ENCODE measurements at places on chromosomes 16 and 17.
A peak's percentile ranks its signal among the peaks of the same experiment; 100 is the strongest.

DNA sequence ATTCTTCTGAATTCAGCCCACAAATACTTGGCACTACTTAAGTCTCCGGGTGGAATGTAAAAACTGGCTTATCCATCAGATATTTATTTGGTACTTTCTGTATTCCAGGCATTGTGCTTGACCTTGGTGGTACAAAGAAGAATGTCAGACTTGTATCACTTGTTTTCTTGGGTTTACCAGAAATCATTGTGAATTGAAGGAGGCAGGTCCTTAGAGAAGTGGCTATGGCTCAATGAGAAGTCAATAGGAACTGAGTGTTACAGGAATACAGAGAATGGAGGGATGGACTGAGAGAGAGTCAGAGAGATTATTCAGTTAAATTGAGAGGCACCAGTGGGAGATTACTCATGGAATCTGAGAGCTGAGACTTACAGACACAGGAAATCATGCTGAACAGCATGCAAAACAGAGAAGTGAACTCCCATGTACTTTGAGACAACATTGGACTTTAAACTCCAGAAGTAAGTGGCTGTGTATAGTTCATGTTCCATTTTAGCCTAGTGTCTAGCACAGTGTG, 704.1 kb downstream of the CDH11 start:
- peak; percentile 78 for DNase-seq

DNA sequence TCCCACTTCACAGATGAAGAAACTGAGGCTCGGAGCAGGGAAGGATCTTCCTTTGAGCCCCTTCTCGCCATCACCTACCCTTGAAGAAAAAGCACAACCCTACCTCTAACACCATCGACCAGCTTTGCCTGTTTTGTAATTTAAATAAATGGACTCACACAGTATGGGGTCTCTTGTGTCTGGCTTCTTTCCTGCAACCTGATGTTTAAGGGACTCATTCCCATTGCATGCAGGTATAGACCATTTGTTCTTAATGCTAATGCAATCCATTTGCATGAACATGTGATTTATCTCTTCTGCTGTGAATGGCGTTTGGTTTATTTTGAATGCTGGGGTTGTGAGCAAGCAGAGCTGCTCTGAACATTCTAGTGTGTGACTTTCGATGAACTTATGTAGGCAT, 150.8 kb upstream of the FOXF1 start:
- DNase-seq: no peak

DNA sequence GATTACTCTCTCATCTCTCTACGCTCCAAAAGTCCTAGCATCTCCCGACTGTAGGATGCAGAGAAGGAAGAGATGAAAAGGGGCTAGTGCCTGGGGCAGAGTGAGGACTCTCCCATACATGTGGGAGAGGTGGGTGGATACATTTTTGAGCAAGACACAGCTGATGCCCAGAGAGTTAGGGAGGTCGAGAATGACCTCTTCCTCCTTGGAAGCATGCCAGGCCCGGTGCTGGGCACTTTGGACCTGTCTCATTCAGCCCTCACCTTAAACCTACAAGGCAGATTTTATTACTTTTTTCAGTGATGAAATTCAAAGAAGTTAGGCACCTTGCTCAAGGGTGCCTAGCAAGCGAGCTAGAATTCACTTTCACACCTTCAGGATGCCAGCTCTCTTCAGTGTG, 38.2 kb downstream of the WSCD1 start:
- no peak for DNase-seq

GRCh38 chr16:56643080-56643778, 4.8 kb downstream of the MT1A start:
- peak; percentile 58 for DNase-seq

GRCh38 chr17:73105431-73105830, 12.9 kb upstream of the SLC39A11 start:
- DNase-seq: no peak

GRCh38 chr16:73697336-73697735, 599.3 kb upstream of the PSMD7 start:
- DNase-seq: no peak

DNA sequence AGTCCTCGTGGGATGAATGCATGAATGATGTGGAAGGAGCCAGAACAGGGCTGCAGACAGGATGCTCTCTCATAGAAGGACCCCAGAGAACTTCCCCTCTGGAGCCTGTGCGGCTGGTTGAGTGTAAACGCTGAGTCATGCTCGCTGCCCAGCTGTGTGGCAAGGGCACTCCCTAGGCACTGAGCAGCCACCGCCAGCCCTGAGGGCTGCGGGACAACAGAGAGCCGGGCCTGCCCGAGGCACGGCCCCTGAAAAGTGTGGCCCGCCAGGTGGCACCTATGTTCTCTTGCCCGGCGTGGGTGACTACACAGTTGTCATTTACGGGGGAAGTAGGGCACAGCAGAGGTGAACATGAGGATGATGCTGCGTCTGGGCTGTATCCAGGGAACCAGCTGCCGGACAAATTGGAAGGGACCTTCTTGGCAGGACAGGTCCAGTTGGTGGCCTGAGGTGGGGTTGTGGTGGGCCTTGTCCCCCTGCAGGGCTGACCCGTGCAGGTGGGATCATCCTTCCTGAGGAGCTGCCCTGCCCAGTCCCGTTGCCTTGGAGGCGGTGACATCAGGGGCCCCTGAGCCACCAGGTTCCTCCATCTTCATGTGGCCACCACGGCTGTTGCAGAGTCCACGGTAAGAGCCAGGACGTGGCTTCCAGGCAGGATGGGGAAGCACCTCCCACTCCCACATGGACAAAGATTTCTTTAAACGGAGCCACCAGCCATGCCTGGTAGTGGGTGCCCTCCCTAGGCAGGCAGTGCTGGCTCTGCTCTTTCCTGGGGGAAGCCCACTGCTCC, 94.8 kb upstream of the CBX4 start:
- no peak for DNase-seq

DNA sequence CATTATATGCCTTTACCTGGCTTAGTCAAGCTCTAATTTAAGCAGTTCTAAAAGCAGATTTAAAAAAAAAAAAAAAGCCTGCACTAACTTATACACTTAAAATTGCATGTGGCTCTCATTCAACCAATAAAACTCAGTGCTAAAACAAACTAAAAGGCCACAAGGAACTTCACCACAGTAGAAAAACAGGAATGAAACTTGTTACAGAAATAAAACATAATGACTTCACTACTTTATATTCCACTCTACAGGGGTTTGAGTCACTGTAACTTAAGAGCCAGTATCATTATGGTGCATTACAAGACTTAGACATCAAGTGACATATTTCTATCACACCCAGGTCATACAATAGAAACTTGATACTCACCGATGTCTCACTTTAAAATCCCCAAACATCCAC, 11.1 kb downstream of the CA10 start:
- DNase-seq: no peak

- DNase-seq: no peak
Observed at GRCh38 chr17:5127910-5128309, 12.1 kb downstream of the USP6 start.

- no peak for DNase-seq
Observed at GRCh38 chr17:73265646-73266640, 4.3 kb upstream of the CPSF4L start.

DNA sequence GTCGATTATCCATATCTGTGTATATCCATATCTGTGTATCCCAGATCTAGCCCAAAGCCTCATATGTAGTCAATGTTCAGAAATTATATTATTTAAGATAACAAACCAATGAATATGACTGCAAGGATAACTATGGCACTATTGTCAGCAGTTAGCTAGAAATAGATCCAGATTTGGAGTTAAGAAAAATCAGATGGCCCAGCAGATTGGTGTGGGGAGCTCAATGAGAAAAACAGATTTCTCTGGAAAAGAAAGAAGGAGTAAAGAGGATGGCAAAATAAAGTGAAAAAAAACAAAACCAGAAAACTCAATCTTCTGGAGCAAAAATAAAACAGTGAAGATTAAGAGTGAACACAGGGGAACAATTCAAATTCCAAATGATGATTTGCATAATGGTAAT, 10.6 kb upstream of the CDH8 start:
- DNase-seq: no peak

DNA sequence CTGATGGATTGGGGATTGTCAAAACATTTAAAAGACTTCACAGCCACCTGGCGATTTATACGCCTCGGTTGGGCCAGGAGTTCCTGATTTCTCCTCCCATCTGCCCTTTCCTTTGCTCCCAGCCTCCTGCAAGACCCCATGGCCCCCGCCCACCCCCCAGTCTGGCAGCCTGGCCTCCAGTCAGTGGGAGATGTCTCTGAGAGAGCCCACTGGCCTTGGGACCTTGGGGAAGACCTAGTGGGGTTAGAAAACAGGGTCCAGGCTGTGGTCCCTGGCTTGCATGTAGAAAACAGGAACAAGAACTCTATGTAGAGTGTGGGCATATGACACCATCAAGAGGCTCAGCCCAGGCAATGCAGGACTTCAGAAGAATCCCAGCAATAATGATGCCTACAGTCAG, 209.4 kb upstream of the C16orf82 start:
- DNase-seq: no peak

DNA sequence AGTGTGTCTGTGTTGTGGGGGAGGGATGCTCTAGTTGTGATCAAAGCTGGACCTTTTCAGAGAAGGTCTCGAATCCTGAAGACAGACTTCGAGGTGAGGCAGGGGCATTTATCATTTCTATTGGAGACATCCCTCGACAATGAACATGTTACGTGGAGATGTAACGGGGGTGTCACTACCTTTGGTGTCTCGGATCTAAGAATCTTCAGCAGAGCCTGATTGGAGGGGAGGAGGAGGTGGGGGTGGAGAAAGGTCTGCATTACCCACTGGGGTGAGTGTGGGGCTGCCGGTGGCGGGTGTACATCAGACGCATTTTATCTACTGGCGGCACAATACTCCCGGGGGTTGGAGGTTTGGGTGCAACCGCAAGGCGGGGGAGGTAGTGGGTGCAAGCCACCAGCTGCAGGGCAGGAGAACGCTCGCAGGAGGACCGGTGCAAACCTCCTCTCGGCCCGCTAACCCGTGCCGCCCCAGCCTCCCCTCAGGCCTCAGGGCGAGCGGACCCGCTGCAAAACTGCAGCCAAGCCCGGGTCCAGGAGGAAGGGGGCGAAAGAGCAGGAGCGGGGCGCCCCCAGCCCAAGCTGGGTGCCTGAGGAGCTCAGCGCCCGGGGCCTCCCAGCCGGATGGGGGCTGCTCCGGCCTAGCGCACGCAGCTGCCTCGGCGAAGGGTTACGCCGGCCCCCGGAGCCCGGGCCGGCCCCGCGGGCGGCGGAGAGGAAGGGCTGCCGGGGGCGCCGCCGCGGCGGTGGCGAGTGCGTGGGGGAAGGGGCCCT, 735 bp downstream of the ZNF652 start:
- peak; percentile 40 for DNase-seq

GRCh38 chr16:10226141-10226986, 44.1 kb upstream of the GRIN2A start:
- no peak for DNase-seq

All from iris pigment epithelial cell (primary cell).